ENCODE measurements at places on chromosomes 12 and 14.

- no peak for DNase-seq
Observed at GRCh38 chr12:24023081-24023480, 73.6 kb upstream of the SOX5 start.

GRCh38 chr12:23556661-23557060 lies 392.8 kb downstream of the SOX5 start:
- no peak for DNase-seq

DNA sequence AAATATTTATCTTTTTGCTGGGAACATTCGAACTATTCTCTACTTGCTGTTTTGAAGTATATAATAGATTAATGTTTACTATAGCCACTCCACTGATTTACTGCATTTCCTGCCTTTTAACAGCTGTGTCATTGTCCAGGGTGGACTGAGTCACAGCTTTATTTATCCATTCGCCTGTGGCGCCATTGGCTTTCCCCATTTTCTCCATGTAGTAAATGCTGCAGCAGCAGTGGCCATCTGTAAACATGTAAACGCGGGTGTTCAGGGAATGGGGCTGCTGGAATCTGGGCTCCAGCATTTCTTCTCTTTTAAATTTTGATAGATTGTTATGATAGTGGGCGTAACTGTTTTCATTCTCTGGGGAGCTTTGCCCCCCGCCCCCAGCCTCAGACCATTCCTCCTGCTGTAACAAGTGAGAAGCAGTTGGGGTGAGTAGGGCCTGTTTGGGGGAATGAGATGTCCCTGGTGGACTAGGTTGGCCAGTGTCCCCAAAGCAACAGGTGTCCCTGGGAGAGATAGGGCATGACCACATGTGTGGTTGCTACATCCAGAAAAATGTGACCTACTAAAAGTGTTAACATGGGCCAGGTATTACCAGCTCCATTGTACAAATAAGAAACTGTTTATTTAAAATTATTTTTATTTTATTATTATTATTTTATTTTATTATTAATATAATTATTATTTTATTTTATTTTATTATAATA lies 32.9 kb downstream of the RIN3 start:
- no peak for DNase-seq

GRCh38 chr12:2003676-2004112 lies 563 bp downstream of the DCP1B start:
- DNase-seq, result no peak

GRCh38 chr14:91202234-91202974 lies 42.1 kb downstream of the GPR68 start:
- DNase-seq, result no peak

DNA sequence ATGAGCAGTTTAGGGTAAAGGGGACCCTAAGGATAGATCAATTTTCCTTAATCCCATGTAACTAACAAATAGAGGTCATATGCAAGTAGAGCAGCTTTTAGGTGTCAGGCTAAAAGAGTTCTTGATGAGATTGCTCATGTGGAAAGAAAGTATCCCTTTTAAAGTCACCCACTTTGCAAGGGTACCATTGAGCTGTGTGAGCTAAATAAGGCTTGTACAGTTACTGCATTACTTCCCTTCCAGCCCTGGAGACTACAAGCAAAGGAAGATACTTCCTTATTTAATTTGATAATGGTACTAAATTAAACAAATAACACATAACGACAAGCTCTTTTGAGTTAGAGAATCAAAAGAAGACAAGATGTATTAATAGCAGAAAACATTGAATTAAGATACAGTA lies 191.7 kb downstream of the TMX1 start:
- DNase-seq, result no peak

GRCh38 chr12:83265808-83266207 lies 579.1 kb downstream of the TMTC2 start:
- DNase-seq, result no peak

- no peak for DNase-seq
Observed at GRCh38 chr12:132467511-132467910, 22.4 kb upstream of the FBRSL1 start.

DNA sequence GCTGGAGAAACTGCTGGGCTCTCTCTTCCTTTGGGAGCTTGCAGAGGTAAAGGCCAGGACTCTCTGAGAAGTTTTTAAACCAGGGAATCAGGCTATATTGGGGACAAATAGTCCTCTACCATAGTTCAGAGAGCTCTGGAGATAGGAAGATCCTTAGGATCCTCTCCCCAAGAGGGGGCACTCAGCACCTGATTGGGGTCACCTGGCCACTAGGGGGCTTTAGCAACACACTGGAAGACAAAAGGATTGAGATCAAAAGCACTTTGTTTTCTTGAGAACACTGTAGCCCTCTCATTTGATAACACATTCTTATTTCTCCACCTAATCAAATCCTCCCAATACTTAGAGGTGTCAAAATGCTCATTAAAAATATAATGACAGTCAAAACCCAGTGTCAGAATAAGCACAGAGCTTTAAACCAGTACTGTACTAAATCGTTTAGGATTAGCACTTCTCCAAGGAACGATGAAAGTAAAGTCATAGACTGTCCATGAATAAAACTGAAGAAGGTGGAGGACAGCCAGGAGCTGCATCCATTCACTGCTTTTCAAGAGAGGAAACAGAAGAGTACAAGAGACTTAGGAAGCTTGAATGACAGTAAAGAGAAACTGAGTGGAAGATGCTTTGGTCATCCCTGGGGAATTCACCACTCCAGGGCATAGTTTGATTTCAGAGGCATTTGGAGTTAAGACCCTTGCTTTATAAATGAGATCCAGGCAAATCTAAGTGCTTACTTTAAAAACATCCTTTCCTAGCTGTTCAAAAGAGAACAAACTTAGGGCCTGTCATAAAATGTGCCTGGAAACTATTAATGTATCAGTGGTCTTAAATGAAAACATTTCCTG lies 26.5 kb downstream of the BMP4 start:
- peak; percentile 8 for DNase-seq

GRCh38 chr14:72638021-72638420 lies 255.9 kb downstream of the DPF3 start:
- no peak for DNase-seq

DNA sequence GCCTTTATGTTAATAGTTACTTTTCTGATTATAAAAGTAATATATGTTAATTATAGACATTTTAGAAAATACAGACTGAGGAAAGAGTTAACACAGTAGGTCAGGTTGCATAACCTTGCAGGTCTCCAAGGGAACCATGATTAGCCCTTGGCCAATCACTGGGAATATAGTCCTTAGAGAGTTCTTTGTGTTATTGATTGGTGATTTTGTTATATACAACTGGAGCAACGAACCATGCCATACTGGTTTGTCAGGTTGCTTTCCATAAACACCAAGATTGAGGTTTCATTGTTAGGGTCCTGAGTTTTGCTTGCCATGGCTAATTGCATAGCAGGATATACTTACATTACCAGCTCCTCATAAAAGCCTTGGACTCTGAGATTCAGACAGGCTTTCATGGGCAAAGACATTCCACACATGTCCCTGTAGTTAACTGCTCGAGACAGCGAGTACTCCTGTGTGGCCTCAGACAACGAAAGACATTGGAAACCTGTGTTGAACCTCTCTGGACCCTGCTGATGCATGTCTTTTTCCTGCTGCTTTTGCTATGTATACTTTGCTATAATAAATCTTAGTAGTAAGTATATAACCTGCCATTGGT lies 33.7 kb downstream of the MAPK1IP1L start:
- DNase-seq, result no peak

DNA sequence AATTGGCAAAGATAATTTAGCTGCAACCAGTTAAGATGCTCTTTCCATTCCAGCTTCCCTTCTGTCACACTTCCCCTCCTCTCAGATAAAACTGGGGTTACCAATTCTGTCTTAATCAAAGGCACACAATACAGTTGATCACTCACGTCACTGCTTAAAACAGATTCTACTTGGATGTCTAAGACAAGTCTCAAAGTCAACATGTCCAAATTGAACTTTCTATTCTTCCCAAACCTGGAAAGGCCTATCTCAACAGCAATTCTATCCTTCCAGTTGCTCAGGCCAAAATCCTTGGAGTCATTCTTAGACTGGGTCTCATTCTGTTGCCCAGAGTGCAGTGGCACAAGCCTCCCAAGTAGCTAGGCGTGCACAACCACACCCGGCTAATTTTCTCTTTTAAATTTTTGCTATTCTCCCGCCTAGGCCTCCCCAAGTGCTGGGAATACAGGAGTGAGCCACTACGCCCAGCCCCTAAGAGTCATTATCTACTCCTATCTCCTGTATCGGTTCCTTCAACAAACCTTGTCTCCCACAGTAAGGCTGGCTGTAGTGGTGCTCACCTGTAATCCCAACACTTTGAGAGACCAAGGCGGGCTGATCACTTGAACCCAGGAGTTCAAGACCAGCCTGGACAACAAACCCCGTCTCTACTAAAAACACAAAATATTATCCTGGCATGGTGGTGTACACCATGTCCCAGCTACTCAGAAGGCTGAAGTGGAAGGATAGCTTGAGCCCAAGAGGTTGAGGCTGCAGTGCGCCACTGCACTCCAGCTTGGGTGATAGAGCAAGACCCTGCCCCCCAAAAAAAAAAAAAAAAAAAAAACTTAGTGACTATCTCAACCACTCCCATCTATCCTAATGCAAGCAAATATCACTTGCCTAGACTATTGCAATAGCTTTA lies 4.7 kb downstream of the RPS29 start:
- DNase-seq, result no peak

- no peak for DNase-seq
Observed at GRCh38 chr14:27366596-27366995, 768.8 kb upstream of the NOVA1 start.

DNA sequence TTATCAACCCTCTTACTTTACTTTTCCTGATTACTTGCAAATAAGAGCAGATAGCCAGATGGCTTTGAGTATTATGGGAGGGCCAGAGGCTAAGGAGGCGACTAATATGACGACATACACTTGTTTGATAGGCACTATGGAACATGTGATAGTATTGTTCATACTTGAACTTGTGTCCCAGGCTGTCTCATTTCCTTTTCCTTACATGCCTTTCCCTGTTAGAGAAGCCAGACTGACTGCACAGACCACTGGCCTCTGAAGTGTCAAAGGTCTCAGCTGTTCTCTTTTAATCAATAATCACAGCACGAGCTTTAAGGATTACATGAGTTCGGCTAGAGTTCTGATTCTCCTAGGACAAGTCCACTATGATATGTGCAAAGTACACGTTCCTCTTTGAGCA lies 326.0 kb downstream of the PRKD1 start:
- no peak for DNase-seq

- no peak for DNase-seq
Observed at GRCh38 chr12:1217191-1217949, 226.3 kb downstream of the ERC1 start.

GRCh38 chr14:24631749-24632335 lies 2.1 kb downstream of the GZMB start:
- DNase-seq, result no peak
